Osteocyte (in vitro differentiated cells): ENCODE measurements at places on chromosomes 11 and 22. TPM values are rescaled to one million over a fixed set of nuclear protein-coding genes. Genes with fewer than 3 reads are reported as not detected.

Gene VSIG10L2
- not detected in 2 replicates for total RNA-seq

- DNase-seq: peak; percentile 65
Observed at GRCh38 chr22:47587361-47587760, 824.9 kb downstream of the TBC1D22A start.

GRCh38 chr11:103254123-103254522 lies 144.9 kb downstream of the DYNC2H1 start:
- no peak for DNase-seq

Gene F2
- total RNA-seq: 0.19 TPM in 1 of 2 replicates, not detected in the other

DNA sequence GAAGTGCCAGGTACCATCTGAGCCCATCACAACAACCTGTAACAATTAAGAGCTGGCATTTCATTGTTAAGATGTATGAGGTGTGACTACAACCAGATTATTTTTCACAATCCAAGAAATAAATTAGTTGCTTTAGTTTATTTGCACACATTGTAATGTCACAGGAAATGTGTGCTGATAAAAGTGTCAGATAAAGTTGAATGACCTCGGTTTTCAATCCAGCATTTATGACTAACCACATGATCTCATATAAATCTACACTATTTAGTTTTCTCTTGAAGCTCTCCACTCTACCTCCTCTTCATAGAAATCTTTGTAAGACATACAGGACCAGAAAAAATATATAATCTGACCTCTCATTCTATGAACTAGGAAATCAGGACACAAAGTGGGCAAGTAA lies 166.2 kb downstream of the PGR start:
- no peak for DNase-seq

Gene ACP2
- total RNA-seq: 55.7 and 60.5 TPM in 2 replicates

Gene SMCO4
- total RNA-seq: 14.6 and 14.7 TPM in 2 replicates

- DNase-seq: no peak
Observed at GRCh38 chr11:18804199-18804999, 12.8 kb upstream of the PTPN5 start.

Gene CECR2
- total RNA-seq: 0.24 and 0.63 TPM in 2 replicates

- no peak for DNase-seq
Observed at GRCh38 chr22:47437110-47437509, 674.7 kb downstream of the TBC1D22A start.

Gene MDK
- total RNA-seq: 163 and 171 TPM in 2 replicates

GRCh38 chr22:35065183-35065582 lies 775 bp upstream of the ISX start:
- no peak for DNase-seq

Gene XPNPEP3
- 20.9 and 22.5 TPM in 2 replicates for total RNA-seq

Gene KCNK7
- total RNA-seq: not detected in 2 replicates

Gene TSPAN18
- total RNA-seq: 13.4 and 14.2 TPM in 2 replicates

Gene OR2D2
- total RNA-seq: 0.34 TPM in 1 of 2 replicates, not detected in the other

- DNase-seq: no peak
Observed at GRCh38 chr22:25997886-25998775, 171.1 kb upstream of the SEZ6L start.
